Activated CD4-positive, CD25-positive, alpha-beta regulatory T cell treated with anti-CD3 and anti-CD28 coated beads, Interleukin-2, amount 50 U/mL, for 72 hours (primary cell): ENCODE measurements at places on chromosomes 11 and 22.
A peak's percentile ranks its signal among the peaks of the same experiment; 100 is the strongest.

DNA sequence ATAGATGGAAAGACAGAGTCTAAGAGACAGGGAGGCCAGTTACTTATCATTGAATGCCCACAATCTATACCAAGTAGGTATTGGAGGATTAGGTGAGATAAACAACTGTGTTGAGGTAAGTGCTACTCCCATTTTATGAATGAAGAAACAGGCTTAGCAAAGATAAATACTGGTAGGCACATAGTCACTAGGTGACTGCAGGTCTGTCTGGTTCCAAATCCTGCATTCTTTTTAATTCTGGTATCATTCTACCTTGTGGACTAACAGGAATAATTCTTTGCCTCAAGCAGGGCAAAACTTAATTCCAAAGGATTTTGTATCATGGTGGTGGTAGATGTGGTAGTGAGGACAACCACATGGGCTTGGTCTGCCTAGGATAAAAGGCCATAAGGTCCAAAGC is 28.4 kb downstream of the RNF169 start:
- DNase-seq, result no peak

GRCh38 chr11:125312391-125312790 is 147.8 kb downstream of the PKNOX2 start:
- no peak for DNase-seq

DNA sequence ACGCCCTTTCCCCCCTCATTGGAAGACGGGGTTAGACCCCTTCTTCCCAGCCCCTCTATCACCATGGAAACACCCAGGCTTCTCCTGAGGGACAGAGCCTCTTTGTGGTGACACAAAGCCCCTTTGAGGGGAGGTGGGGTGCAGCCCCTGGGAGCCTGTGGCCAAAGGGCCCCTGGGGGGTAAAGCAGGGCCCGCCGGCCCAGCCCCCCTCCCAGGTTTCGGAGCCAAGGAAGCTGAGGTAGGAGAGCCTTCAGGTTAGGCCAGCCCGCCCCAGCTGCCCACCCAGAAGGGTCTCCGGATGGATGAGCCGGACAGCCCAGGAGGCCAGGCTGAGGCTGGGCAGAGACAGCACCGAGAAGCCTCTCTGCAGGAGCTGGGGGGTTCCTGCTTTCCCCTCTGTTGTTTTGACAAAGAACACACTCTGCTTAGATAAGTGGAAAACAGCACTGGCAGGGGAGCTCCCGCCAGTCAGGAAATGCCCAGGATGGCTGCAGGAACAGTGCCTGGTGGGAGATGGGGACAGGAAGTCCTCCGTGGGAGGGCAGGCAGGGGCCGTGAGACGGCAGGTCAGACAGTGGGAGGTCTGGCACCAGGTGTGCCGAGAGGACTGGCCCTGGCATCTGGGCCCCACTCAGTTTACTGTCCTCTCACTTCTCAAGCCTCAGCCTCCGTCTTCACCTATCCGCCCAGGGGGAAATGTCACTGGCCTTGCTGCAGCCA is 18.2 kb downstream of the ARVCF start:
- DNase-seq, result no peak

DNA sequence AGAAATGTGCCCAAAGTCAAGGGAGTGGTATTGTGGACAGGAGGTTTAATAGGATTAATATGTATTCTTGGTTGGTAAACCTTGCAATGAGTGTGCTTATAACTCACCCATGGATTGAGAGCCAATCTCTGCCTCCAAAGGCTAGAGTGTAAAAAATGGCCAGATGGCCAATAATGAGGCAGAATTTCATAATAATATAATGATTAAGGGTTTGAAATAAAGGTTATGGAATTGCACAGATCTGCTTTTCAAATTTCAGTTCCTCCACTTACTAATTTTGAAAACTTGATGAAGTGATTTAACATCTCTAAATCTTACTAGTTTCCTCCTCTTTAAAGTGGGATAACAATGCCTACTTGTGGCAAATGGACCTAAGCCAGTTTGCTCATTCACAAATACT is 94.8 kb downstream of the BDNF start:
- no peak for DNase-seq

- no peak for DNase-seq
Measured at GRCh38 chr11:110317516-110317932, 21.1 kb upstream of the RDX start.

DNA sequence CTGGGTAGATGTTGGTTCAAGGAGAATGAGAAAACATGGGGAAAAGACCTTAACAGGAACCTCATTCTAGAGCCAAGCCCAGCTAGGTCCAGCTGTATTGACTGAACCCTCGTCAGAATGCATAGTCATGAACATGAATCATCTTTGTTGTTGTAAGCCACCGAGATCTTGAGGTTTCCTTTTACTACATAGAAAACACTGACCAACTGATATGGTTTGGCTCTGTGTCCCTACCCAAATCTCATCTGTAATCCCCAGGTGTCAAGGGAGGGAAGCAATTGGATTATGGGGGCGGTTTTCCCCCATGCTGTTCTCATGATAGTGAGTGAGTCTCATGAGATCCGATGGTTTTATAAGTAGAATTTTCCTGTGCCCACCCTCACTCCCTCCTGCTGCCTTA is 19.4 kb upstream of the PHOX2A start:
- DNase-seq, result no peak

DNA sequence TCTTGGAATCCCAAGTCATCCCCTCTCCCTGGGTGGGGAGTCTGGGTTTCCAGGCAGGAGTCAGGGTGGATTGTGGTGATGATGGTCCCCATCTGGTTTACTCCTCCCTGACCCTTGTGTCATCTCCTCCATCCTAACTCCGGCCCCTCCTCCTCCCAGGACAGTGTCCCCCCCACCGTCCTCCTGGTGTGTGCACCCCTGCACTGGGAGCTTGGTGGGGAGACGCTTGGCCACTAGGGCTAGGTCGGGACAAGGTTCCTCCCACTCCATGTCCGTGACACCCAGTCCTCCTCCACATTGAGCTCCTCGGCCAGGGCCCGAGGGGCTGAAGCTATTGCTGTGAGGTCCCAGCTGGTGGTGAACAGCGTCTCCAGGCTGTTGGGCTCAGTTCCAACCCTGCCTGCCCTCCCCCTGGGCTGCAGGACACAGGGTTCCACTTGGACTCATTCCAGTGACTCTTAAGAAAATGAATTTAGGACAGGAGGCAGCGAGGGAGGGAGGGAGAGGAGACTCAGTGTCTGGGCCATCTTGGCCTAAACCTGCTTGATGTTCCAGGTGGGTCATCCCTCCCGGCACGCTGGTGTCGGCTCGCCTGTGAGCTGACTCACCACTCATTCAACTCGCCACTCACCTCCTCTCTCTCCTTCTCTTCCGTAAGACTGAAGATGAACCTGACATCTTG is 433.2 kb downstream of the TBC1D22A start:
- no peak for DNase-seq

GRCh38 chr11:92111287-92111686 is 113.3 kb upstream of the FAT3 start:
- no peak for DNase-seq

DNA sequence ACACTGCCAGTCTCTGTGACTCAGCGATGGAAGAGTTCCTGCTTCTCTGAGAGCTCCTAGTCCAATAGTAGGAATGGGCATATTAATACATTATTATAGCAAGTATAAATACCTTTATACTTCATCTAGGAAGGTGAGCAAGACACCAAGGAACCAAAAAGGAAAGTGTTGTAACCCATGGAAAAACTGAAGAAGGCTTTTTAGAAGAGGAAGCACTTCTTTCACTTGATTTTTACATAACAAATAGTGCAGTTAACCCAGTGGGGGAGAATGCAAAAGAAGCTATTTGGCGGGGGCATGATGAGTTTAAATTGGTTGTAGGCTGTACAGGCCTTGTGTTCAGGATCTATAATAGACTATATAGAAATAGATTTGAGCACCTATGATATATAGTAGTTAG is 31.2 kb upstream of the C11orf87 start:
- DNase-seq, result no peak

GRCh38 chr11:77589181-77589520 is 602 bp upstream of the AQP11 start:
- no peak for DNase-seq

DNA sequence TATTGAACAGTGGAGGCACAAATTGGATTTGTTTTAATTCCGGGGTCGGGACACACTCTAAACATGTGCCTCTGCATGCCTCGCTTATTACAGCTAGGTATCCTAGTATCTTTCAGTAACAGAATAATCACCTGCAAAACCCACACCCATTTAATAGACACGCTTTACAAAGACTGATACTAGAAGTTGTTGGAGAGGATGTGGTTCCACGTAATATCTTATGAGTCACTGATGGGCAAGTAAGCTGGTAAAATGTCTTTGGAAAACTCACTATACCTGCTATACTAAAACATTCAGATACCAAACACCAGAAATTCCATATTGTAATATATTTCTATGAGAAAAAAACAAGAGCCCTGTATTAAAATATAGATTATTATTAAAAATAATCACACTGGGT is 84.0 kb downstream of the GGTLC2 start:
- no peak for DNase-seq

GRCh38 chr22:46393873-46394272 is 58.4 kb downstream of the TRMU start:
- no peak for DNase-seq

DNA sequence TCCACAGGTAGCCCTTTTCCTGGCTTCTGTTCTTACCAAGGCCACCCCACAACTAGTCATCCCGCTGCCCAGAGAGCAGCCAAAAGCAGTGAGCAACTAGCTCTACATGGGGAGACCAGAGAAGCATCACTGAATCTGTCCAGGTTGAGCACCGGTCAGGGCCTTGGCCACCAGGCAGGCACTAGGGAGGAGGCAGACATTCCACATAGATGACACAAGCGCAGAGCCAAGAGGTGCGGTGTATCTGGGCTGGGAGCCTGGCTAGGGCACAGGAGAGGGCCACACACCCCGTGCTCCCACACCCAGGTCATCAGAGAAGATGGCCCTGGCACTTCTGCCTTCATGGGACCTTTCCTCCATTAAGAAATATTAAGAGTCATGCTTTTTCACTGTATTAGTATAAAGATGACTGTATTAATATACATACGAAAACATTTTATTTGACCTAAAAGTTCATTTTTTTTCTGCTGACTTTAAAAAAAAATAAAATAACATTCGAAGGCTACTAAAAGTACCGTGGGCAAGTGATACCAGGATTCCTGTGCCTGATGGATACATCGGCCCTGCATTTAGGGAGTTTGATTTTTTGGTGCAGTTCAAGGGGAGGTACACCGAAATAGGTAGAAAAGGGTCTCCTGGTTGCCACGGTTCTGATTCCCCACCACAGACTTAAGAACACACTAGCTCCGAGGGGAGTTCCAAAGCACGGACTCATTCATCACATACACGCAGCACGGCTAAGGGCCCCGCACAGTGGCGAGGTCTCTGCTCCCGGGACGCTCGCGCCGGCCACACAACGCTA is 1.2 kb downstream of the DGCR2 start:
- no peak for DNase-seq

- no peak for DNase-seq
Measured at GRCh38 chr11:102592634-102593581, 32.2 kb downstream of the MMP20 start.

DNA sequence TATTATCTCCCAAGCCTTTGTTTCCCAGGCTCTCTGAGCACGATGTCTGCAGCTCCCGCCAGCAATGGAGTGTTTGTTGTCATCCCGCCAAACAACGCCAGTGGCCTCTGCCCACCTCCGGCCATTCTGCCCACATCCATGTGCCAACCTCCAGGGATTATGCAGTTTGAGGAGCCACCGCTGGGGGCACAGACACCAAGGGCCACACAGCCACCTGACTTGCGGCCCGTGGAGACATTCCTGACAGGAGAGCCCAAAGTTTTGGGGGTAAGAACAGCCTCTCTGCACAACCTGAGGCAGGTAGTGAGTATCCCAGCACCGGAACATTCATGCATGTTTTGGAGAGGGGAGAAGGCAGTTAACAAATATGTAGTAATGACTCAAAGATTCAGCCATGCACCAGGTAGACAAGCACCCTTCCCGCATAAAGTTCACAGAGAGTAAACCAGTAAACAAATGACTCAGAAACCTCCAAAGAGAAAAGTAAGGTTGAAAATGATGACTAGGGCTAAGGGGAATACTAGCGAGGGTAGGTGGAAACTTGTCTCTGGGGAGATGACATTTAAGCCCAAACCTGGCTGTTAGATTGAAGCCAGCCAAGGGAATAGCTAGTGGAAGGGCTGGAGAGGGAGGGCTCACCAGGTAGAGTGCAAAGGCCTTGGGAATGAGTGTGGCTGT is 7.2 kb downstream of the MS4A15 start:
- no peak for DNase-seq

- peak; percentile 80 for DNase-seq
Measured at GRCh38 chr22:22710719-22711531, 66.5 kb downstream of the GGTLC2 start.

- DNase-seq, result no peak
Measured at GRCh38 chr11:108975641-108976071, 310.8 kb downstream of the DDX10 start.

GRCh38 chr11:9617940-9618339 is 44.5 kb downstream of the WEE1 start:
- DNase-seq, result no peak

DNA sequence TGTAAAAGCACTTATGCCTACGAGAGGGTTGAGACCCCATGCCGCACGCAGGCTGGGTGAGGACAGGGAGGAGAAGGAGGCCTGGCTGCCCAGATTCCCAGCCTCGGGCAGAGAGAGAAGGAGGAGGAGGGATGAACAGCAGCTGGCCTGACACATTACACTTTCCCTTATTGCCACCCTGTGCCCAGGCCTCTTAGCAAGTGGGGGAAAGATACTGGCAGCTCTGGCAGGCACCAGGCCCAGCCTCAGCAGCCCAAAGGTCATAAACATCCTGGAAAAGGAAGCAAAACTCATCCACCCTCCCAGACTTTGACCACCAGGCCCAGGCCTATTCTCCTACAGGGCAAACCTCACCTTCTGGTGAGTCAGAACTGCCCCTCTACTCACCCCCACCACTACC is 4.7 kb downstream of the PLAAT3 start:
- DNase-seq, result no peak

DNA sequence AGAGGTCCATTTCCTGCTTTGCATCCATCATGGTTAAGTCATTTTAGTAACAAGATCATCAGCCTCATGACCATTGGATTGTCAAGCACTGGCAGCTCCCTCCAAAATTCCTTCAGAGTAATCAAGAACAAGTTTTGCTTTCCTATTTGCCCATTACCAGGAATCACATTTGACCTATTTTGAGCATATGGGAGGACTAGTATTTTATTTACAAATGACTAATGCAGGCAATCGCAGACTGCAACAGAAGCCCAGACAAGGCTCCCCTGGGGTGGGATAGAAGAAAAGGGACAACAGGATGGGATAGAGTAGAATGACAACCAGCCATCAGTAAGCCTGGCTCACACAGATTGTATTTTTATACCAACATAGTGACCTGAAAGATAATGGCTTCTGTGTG is 9.1 kb downstream of the MMP10 start:
- no peak for DNase-seq

DNA sequence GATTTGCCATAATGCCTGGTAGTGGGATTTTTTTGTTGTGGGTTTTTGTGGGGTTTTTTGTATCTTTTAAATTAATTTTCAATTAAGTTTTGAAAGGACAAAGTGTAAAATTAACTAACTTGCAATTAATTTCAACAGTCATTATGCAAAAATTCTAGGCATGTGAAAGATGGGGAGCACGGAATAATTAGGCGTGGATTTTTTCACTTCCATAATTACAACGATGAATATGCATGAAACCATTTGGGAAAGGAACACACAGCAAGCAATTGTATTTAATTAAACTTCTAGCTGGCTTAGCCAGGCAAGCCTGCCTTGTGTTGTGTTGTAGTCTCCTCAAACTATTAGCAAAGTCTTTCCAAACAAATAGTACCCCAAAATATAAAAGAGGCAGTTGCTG is 87.8 kb downstream of the COMMD9 start:
- no peak for DNase-seq

- DNase-seq, result no peak
Measured at GRCh38 chr11:64810891-64811272, 531 bp upstream of the MEN1 start.
